ENCODE measurements at places on chromosomes 7 and 10.
A peak's percentile ranks its signal among the peaks of the same experiment; 100 is the strongest.

GRCh38 chr7:79037001-79037400 lies 416.5 kb downstream of the MAGI2 start:
- DNase-seq, result no peak

DNA sequence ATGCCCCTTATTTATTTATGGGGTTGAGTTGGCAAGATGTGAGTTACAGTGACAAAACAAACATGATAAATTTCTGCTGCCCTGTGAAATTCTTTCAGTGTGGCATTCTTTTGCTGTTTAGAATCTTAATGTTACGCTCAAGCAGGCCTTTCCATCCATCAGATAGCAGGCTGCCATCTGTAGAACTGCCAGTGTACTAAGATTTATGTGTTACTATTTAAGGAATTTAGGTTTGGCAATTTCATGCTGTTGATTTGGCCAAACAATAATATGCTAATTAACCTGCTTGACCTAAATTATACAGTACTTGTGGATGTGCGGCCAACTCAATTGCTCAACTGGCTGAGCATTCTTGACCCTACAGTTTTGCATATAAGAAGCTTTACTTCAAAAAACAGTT lies 477.7 kb upstream of the TPK1 start:
- DNase-seq, result no peak

- no peak for DNase-seq
These were observed 100.9 kb downstream of the SAMD9 start for GRCh38 chr7:93016681-93017381.

DNA sequence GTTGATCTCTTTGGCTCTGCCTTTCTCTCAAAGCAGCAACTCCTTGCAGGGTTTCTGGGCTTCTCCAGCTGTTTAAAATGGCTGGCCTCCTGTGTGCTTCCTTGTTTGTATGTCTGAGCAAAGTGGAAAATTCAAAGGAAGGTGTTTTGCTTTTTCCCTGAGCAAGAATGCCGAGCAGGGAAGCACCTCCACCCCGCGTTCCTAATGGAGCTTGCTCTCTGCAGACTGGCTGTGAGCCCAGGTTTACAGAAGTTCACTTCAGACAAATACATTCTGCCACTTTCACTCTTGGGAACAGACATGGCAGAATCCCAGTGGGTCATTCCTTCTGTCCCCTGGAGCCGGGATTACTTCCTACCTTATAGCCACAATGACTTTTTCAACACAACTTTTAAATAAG lies 181.8 kb upstream of the AGK start:
- no peak for DNase-seq

GRCh38 chr10:127939786-127940330 lies 33.0 kb downstream of the PTPRE start:
- DNase-seq, result peak; percentile 52

DNA sequence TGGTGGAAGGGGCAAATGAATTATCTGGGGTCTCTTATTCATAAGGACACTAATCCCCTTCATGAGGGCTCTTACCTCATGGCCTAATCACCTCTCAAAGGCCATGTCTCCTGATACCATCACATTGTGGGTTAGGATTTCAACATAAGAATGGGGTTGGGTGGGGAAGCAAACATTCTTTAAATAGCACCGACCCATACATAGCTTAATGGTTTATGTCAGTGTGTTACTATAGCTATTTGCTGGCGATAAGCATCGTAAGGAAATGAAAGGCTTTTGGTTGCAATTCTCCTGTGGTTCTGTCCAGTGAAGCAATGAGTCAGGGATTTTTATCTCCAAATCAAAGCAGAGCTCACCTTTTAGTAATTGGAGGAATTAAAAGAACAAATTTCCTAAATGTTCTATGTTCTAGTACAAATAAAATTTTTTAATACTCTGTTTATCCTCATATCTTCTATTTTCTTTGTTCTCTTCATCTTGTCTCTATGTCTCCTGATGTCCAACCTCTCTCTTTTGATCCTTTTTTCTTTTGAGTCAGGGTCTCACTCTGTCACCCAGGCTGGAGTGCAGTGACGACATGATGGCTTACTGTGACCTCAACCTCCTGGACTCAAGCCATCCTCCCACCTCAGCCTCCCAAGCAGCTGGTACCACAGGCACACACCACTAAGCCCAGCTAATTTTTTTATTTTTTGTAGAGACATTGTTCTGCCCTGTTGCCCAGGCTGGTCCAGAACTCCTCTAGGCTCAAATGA lies 57.0 kb upstream of the GLCCI1 start:
- no peak for DNase-seq

GRCh38 chr10:91652364-91652763 lies 19.5 kb upstream of the PPP1R3C start:
- no peak for DNase-seq

DNA sequence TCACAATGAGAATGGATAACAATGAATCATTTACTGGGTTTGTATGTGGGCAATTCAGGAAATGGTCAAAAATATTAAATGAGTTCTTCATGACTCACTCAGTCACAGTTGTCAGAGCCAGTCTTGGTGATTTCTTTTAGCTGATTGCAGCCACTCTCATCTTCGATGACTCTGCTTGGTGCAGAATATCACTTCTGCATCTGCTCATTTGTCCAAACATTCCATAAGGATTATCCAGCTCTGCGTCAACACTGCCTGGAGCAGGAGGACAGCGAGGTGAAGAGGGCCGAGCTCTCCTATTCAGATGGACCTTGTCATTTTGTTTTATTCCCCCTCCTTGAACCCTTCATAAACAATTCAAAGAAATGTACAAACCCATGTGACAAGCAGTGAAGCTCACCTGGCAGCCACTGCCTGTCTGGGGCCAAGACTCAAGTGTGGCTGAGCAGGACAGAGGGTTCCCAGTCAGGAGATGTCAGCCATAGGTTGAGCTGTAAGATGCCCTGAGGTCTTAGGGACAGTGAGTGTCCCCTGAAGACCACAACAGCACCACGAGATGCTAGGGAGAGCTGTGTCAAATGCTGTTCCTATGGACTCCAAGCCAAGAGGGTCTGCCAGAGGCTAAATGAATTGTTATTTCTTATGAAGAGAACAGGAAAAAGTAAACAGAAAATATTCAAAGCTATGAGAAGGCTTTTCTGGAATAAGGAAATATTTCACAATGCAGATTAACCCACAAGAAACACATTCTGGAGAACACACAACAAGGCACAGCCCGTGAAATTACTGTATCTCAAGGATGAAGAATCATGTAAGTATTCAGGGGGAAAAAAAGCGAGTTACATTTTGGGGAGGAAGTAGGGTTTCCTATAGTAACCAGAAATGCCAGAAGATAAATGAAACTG lies 33.1 kb upstream of the EGFR start:
- no peak for DNase-seq

DNA sequence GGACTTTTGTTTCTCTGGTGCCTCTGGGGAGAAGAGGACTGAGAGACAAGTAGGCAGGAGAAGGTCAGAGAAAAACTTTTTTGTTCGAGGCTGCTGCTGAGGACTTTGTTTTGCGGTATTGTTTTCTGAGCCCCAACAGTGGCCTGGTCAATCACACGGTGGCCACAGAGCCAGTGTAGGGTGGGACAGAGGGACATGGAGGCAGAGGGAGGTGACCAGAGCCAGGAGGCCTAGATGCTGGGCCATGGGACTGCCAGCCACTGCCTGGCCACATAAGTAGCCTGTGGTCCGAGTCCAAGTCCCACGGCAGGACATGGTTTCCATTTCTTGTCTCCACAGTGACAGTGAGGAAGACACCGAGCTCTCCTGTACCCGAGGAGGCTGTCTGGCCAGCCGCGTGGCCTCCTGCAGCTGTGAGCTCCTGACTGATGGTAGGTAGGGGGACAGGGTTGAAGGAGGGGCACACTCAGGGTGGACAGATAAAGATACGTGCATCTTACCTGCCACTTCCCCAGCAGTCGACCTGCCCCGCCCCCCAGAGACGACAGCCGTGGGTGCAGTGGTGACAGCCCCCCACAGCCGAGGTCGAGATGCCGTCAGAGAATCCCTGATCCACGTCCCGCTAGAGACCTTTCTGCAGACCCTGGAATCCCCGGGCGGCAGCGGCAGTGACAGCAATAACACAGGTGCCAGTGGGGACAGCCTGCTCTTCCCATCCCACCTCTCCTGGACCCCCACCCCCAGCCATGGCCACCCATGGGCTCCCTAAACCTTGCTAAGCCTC lies 27.5 kb downstream of the SH2B2 start:
- DNase-seq, result no peak

DNA sequence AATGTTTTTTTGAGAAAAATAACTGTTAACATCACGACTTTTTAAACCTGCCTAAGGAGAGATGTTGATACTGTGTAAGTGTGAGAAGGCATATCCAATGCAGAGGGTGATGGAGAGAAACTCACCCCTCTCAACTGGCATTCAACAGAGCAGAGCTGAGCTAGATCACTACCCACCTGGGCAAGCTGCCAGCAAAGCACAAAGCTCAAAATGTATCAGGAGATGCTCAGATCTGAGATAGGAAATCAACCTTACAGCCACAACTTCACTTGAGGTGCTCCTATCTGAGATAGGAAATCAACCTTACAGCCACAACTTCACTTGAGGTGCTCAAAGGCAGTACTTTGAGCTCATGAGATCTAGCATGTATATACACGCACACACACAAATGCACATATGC lies 151.5 kb upstream of the PDE1C start:
- DNase-seq, result peak; percentile 28

GRCh38 chr10:32232378-32232777 lies 114.6 kb downstream of the EPC1 start:
- DNase-seq, result no peak

DNA sequence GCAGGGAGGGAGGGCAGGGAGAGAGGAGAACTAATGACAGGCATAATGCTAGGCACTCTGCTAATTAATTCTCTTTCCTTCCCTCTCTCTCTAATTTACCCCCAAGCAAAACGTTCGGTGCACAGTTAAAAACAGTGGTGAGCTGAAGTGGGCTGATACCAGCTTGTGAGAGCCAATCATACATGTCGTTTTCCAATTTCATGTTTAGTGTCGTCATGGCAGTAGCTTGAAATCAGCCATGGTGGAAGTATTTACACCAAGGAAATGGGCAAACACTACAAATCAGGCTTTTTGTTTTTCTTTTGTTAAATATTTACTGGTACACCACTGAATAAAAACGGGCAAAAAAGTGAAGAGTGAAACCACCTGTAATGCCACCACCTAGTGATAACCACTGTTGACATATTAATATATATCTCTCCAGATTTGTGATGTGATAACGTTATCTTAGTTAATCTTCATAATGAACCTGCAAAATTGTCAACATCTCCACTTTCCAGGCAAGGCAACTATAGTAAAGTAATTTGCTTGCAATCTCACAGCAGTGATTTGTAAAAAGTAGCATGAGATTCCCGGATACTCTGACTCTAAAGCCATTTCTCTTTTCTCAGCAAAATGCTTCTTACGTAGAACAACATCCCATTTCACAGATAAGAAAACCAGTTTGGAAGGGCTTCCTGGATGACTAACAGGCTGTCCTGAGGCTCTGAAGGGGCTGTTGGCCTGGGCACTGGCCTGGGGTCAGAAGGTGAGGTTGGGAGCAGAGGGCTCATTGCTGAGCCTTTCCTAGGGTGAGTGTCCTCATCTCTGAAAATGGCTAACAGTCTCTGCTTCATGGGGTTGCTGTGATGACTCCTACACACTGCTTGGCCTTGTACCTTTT lies 83.7 kb downstream of the ATXN7L1 start:
- no peak for DNase-seq

DNA sequence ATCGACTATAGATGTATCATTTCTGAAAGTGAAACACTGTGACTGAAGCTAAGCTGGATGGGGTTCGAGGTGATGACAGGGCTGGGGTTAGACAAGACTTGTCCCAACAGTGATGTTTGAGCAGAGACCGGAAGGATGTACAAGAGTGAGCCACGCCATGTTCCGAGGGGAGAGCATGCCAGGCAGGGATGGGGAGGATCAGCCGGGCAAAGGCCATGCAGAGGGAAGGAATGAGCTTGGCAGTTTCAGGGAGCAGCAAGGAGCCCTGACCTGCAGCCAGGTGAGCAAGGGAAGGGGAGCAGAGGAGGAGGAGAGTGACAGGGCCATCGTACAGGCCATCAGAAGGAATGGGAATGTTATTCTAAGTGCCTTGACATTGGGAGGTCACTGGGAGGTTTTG lies 114.9 kb upstream of the GPR26 start:
- peak; percentile 64 for DNase-seq

DNA sequence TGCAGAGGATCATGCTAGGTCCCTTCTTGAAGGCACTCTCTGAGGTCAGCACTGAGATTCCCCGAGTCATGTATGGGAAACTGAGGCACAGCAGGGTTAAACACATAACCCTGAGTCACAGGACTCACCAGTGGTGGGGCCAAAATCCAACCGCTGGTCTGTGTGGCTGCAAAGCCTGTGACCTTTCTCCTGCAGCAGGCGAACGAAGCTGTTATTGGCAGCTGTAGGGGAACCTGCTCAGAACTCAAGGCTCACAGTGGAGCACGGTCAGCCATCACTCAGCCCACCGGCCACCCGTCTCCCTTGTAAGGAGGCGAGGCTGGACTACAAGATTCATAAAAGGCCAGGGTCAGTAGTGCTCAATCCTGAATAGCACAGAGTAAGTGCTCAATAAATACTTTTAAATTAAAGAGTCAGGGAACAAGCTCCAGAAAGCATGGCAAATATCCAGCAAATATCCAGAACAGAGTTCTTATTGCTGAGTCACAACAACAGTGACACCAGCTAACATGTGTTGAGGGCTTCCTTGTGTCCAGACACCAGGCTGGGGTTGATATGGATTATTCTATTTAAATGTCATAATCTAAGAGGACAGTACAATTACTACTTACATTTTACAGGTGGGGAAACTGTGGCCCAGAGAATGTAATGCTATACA lies 34.9 kb downstream of the CHST15 start:
- DNase-seq, result no peak

- no peak for DNase-seq
These were observed 88.9 kb upstream of the SEC61G start for GRCh38 chr7:54847921-54848320.

DNA sequence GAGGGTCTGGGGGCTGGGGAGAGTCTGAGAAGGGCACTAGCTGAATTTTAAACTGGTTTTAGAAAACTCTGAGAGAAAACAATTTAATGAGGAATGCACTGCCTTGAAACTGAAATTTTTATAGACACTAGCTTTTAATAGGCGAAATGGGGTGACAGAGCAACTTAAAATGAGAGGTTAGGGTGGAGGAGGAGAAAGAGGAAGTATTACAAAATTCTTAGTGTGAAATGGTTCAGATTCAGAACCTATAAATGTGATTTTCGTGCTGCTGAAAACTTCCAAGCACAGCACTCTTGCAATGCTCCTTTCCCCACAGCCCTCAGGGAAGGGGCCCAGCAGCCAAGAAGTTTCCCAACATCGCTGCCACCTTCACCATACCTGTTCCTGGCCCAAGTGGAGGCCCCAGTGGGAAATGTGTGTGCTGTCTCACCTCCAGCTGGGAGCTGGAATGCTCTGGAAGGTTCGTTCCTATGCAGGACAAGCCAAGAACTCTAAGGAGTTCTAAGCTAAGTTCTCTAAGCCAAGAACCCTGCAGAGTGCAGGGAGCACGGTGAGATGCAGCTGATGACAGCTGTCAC lies 60.0 kb downstream of the ATXN7L1 start:
- DNase-seq, result no peak

- DNase-seq, result peak; percentile 73
These were observed 298.1 kb downstream of the TCERG1L start for GRCh38 chr10:131013281-131013912.

DNA sequence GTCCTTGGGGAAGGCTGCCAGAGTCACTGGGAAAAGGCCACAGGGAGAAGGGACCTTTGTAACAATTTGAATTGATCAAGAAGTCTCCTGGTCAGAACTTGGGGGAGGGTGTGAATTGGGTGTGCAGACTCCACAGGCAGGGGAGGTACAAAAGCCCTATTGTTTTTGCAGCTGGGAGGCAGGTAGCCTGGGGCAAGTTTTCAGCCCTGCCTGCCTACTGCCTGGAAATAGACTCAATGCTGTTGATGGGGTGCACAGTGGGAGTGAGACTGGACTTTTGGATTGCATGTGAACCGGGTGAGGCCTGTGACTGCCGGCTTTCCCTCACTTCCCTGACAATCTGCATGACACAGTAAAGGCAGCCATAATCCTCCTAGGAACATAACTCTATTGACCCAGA lies 947.0 kb downstream of the REEP3 start:
- DNase-seq, result no peak

Data from lower leg skin (tissue), 4 donors.